ENCODE measurements at places on chromosomes 11 and 22. TPM values are rescaled to one million over a fixed set of nuclear protein-coding genes. Genes with fewer than 3 reads are reported as not detected.

- no peak for DNase-seq
Observed at GRCh38 chr22:40535642-40536041, 100.9 kb downstream of the MRTFA start.

DNA sequence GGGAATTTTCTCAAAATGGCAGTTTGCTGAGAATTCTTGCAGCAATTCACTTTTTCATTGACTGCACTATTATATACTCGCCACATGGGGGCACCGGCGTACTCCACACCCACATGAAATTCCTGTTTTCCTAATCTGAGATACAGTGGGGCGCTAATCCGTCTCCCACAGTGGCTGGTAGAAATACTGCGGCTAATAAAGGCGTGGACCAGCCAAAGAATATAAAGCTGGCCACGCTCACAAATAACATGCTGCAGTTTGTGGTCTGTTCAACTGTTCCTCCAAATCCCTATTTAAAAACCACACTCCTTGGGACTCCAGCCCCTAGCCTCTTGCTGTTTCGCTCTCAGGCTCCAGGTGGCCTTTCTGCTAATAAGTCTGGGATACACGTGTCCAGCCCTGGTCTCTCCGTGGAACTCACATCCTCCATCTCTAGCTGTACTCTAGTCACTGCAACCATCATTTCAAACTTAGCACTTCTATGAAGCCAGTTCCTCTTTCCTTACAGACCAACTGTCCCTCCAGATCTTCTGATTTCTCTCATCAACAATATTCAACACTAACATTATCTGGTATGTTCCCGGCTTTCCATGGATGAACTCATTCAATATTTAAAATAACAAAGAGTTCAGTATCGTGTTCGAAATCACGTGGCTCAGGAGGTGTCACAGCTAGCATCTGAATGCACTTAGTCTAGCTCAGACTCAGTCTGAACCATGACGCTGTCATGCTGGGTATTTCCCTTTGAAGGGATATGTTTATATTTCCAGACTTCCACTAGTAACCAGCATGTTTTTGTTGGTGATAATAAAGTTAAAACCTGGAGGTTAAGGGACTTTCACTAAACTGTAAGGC, 22.0 kb downstream of the TBRG1 start:
- no peak for DNase-seq

DNA sequence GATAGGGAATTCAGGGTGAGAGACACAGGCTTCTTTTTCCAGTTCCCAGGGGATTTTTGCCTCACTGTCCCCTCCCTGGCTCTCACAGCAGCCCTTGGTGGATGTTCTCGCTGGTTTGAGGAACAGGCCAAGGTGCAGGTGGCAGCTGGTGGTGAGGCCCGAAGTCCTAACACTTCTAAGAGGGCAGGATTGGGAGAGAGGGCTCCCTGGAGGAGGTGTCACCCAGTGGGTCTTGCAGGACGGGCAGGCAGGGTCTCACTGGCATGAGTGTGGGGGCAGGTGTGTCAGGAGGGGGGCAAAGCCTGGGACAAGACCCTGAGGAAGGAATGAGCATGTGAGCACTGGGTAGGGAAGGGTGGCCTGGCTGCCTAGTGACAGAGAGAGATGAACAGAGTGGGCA, 9.2 kb downstream of the ADORA2A start:
- DNase-seq, result no peak

DNA sequence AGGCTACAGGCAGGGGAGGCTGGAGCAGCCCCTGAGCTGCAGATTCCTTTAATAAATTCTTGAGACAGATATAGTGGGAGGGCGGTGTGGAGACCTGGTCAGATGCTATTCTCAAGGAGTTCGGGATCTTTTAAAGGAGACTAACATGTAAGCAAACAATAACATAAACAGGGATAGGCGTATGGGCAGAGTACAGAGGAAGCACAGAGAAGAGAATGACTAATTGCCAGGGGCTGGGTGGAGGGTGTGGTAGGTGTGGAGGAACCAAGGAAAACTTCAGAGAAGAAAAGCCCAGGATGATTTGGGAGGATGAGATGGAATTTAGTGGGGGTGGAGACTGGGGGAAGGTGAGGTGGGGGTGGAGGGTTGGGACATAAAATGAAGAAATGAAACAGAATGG, 9.7 kb upstream of the HEPHL1 start:
- DNase-seq, result no peak

MIAT gene
- total RNA-seq, result 36.0 TPM

UPK3A gene
- total RNA-seq, result not detected

SLC35C1 gene
- total RNA-seq, result 10.6 TPM

Data from H1 (cell line).